ENCODE measurements at places on chromosomes 4 and X.

DNA sequence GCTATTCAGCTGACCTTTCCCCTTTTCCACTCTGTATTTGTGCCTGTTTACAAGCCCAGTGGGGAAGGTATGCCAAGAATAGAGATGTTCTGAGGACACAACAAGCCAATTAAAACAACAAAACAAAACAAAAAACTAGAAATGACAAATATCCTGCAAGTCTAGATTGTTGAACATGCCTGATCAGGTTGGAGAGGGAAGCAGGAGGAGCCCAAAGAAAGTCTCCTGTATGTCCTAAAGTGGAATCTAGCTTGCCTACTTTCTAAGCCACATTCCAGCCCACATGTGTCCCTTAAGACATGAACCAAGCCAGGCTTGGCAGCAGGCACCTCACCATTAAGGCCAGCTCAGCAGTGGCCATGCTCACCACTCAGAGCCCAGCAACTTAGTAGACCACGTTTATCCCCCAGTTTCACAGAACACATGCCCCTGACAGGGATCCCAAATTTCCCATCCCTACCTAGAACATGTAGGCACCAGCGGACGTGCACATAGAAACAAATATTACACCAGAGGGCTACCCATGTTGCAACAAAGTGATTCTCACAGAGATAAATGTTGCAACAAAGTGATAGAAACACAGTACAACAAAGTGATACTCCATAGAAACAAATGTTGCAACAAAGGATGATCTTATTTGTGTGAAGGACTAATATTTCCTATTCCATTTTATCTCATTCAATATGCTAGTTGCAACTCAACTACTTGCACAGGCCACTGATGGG lies 48.3 kb downstream of the CD99L2 start:
- no peak for DNase-seq

DNA sequence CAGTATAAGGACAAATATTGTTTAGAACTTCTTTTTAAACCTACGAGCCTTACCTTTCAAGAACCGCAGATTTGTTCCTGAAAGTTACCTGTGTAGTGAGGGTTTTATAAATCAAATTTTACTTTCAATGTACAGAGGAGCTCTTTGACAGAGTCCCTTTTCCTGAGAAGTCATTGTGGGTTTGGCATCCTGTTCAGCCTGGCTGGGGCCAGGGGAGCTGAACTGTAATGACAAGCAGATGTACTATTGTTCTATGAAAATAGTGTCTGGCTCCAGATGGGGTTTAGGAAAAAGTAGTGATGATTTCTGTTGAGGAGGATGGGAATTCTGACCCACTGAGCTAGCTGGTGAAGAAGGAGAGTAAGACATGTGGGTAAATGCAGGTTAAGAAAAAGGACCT lies 196.2 kb upstream of the PGRMC2 start:
- no peak for DNase-seq

DNA sequence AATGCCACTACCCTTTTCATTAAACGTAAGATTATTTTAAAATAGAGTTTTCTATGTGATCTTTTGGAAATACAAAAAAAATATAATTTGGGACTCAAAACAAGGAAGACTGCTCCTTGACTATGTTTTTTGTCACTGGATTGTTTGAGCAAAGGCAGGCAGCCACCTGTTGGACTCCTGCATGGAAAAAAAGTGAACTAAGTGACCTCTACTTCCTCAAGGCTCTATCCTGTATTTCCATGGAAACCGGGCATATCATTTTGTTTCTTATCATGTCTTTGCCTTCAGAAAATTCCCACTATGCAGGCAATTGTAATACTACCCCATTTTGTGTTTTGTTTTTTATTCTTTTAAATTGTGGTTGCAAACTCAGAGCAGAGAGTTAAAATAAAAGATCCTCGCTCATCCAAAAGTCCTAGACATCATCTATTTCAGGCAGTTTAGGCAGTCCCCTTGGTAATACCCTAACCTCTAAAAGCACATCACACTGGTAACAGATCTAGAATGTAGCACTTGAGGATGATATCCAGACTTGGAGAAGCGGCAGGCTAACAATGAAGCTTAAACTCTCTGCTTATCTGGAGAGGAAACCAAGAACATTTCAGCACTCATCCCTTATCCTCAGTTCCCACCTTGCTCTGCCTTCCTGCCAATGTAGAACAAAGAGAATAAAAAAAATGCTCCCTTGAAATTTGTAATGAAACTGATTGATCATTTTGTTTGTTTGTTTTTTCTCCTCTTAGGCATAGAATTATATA lies 165.7 kb downstream of the BANK1 start:
- DNase-seq: no peak

- no peak for DNase-seq
These were observed 182.2 kb downstream of the AR start for GRCh38 chrX:67726018-67726417.

DNA sequence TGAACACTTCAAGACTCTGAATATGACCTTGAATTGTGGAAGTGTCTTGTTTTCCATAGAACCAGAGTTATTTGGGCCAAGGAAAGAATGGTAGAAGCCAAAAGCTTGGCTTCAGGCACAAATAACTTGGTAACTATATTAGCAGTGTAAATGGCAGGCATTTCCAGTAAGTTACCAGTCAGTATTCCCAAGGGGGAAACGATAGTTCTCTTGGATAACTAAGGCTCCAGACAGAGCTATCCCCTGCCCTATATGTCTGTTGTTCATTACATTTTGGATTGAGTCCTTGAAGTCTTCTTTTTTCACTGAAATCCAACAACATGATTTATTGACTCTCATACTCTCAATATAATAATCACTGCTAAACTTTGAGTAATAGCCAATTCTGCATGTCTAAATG lies 364.1 kb downstream of the MAGEB5 start:
- no peak for DNase-seq

DNA sequence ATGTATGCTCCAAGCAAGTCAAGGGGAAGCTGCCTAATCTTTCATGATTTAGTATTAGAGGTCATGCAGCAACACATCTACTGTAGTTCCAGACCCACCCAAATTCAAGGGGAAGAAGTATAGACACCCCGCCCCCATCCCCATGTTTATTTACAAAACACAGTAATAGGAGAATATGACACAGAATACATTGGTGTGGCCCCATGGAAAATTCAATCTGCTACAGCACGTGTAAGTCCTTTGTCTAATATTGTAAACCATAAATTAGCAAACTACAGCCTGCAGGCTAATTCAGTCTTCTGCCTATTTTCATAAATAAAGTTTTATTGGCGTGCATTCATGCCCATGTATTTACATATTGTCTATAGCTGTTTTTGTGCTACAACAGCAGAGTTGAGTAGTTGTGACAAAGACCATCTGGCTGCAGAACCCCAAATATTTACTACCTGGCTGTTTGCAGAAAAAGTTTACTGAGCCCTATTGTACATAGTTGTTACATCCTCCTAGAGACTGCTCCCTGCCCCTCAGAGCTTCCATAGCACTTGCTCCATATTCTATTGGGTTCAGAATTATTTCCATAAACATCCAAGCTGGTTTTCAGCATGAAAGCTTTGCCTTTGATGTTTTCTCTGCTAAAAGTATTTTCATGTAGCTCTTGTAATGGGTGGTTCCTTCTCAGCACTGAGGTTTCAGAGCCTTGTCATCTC lies 326.8 kb upstream of the CPEB2 start:
- DNase-seq: no peak

DNA sequence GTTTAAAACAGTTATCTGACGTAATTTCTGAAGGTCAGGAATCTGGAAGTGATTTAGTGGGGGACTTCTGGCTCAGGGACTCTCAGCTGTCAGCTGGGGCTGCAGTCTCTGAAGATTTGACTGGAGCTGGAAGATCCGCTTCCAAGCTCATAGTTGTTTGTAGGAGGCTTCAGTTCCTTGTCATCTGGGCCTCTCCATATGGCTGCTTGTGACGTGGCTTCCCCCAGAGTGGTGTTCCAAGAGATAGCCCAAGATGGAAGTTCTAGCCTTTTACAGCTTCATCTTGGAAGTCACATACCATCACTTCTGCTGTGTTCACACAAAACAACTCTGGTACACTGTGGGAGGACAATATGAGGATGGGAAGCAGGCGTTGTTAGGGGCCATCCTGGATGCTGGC lies 2.1 kb downstream of the MPC1L start:
- DNase-seq: no peak

GRCh38 chrX:39564751-39565150 lies 533.0 kb downstream of the BCOR start:
- DNase-seq: no peak

DNA sequence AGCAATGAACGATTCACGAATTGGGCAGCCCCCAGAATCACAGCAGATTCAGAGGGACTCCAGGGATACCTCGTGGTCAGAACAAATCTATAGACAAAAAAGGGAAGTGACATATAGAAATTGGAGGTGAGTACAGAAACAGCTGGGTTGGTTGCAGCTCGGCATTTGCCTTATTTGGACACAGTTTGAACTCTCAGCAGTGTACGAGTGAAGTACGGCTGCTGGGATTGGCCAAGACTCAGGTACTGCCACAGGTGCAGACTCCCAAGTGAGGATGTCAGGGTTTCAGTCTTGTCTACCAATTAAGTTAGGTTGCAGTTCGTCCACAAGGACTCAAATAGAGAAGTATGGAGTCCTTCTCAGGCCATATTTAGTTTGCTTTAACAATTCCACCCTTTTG lies 28.2 kb downstream of the HTT-AS start:
- DNase-seq: no peak

DNA sequence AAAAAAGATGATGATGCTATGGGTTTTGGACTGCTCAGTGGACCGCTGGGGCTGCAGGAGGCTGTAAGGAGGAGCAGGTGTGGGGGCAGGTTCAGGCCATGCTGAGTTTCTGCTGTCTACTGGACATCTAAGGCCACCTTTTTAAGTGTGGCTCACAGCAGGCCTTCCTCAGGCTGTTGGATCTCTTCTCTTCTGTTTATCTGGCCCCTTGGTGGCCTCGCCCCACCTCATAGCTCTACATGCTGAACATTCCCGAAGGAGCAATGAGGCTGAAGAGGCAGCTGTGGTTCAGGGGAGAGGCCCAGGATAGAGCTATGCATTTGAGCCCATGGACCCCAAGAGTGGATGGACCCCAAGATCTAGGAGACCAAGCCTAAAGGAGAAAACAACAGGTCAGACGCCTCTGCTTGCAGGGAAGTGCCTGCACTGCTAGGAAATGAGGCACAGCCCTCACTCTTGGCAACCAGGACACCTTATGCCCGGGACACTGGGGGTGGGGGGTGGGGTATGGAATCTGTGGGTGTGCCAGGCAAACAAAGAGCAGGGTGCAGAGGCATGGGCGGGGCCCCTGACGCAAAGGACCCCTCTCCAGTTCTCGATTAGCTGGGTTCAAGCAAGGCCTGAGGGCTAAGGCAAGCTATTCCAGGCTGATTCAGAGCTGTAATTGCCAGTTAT lies 168.9 kb downstream of the BCOR start:
- DNase-seq: no peak

- DNase-seq: no peak
These were observed 775.9 kb upstream of the INTU start for GRCh38 chr4:126856906-126857305.

GRCh38 chrX:153474266-153474665 lies 3.9 kb upstream of the HAUS7 start:
- no peak for DNase-seq

DNA sequence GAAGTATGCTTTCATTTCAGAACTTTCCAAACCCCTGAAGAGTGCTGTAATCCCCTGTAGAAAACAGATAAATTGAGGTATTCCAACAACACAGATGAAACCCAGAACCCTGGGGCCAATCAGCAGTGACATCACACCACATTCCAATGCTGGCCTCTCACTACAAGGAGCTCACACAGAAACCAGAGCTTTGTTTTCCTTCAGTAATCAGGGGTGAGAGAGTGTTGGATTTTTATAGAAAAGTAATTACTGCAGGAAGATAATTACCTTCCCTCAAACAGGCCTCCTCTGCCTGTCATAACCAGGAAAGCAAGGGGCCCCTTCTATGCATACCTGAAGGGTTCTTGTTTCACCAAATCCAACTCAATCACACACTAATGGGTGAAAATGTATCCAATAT lies 246.2 kb downstream of the SCFD2 start:
- DNase-seq: no peak

GRCh38 chrX:149799938-149800337 lies 18.2 kb downstream of the MAGEA9 start:
- DNase-seq: no peak

GRCh38 chr4:31682796-31683195 lies 962.6 kb downstream of the PCDH7 start:
- no peak for DNase-seq

DNA sequence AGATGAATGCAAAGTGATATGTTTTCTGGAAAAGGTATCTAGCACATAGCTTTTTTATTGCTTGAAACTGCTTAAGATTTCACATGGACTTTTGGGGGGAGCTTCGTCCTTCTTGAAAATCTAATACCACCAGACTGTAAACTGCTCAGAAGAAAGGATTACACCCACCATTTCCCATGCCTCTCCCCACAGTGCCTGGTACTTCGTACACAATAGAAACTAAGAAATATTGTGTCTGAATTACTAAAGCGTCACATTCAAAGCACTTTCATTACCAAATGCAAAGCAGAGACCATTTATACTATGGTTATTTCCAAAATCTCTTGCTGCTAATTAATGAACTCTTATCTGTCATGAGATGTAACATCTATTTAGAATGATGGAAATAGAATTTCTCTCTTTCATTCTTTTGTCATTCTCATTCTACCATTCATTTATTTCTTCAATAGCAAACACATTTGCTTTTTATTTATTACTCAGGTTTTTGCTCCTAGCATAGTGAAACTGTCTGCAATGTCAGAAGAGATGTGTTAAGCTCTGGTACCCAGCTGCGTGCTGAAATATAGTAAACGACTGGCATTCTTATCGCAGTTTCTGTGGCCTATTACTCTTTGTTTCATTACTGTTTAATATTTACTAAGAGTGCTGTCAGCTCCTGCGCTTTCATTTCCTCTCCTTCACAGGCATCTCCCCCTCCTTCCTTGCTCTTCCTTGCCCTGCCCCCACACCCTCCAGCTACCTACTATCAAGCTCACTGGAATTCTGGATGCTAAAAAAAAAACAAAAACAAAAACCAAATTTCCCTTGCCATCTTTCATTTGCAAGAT lies 51.4 kb upstream of the RAPGEF2 start:
- no peak for DNase-seq

- no peak for DNase-seq
These were observed 6.9 kb upstream of the ARMCX4 start for GRCh38 chrX:101478366-101478765.

DNA sequence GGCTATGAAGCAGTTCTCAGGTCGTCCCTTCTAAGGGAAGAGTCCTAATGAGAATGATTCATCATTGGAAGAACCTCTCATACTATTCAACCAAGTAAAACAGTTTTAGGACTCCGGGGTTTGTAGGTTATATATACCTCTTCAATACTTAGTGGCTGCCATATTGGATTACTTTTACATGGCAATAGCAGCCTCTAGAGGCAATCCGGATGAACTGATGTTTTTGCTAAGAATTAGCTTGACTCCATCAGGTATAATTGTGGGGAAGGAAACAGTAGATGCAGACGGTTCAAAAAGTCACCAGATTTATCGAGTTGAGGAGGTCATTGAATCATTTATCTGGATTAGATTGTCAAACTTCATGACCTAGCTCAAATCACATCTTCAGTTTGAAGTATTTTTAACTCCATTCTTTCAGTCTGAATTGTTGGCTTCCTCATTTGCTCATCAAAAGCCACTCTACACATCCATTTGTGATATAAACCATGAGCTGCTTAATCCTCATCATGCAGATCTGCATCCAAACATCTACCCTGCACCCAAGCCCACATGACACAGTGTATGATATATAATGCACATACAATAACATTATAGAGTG lies 28.4 kb downstream of the GUCY1B1 start:
- DNase-seq: no peak

- DNase-seq: no peak
These were observed 436.2 kb downstream of the TLL1 start for GRCh38 chr4:166309286-166309685.
